ENCODE measurements at places on chromosomes 13 and 19.
A peak's percentile ranks its signal among the peaks of the same experiment; 100 is the strongest.

DNA sequence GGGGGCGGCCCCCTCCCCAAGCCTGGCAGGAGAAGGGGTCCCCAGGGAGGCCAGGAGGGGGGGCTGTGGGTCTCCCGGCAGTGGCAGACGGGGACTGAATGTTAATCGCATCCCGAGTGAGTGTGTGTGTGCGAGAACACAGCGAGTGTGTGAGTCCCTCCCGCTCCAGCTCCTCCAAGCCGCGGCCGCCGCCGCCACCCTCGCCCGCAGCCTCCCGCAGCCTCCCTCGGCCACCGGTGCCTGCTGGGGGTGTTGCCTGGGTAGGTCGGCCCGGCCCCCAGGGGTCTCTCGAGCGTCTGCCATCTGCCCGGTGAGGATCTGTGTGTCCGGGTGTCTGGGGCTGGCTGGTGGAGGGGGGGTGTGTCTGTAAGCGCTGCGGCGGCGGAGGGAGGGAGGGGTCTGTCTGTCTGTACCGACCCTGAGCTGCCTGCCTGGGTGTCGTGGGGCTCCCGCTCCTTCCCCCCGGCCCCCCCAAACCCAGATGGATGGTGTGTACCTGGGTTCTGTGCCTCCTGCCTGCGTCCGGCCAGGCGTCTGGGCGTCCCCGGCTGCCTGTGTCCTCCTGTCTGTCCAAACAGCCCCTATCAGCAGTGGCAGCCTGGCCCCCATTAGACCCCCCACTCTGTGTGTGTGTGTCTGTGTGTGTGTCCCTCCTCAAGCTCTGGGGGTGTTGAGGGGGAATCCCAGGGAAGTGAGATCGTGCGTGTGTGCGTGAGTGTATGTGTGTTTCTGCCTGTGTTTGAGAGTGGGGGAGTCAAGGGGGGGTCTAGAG lies at the start of gene GRIN2D:
GRIN2D (plus strand) TSS at position 110 of the 772 bp plus-strand sequence. CDS start 4,725 bp downstream, outside the sequence.
- no peak for DNase-seq

DNA sequence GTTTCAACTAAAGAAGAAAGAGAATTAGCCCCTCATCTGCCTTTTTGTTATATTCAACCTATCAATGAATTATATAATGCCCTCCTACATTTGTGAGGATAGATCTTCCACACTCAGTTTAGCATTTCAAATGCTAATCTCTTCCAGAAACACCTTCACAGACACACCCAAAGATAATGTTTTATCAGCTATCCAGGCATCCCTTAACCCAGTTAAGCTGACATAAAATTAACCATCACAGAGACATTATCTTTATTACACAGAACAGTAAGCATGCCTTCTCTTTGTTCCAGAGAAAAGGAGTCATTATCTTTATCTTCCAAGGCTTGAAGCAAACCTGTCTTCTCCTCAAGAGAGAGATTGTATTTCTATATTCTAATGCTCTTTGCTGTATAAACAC lies 53.1 kb downstream of the PCDH20 start:
- no peak for DNase-seq

- DNase-seq: no peak
These were observed 515 bp downstream of the UFM1 start for GRCh38 chr13:38350114-38350617.

DNA sequence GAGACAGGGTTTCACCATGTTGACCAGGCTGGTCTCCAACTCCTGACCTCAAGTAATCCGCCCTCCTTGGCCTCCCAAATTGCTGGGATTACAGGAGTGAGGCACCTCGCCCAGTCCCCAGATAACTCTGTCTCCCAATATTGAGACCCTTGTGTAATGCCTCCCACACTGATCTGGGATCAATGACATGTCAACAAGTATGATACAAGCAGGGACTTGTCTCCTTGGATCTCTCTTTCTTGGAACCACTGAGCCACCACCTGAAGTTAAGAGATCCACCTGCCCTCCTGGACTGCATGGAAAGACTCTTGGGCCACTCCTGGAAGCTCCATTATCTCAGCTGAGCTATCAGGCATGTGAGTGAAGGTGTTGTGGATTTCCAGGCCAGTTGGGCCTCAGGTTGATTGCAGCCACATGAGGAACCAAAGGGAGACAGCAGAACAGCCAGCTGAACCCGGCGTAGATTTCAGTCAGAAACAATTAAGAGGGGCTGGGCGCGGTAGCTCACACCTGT lies 15.1 kb downstream of the NFKBID start:
- no peak for DNase-seq

DNA sequence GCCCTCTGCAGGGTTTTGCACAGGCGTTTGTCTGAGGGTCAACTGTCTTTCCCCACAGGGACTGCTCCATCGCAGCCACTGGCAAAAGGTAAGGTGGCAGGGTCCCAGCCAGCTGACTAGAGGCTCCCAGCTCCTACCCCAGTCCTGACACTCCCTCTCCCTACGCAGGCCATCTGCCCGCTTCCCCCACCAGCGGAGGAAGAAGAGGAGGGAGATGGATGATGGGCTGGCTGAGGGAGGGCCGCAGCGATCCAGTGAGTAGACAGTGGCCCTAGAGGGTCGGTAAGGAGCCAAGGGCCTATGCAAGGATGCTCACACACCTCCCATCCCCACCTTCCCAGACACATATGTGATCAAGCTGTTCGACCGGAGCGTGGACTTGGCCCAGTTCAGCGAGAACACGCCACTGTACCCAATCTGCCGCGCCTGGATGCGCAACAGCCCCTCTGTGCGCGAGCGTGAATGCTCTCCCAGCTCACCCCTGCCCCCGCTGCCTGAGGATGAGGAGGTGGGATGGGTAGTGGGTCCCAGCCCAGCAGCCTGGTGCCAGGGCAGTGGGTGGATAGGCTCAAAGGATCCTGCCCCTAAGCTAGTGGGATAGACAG lies 4.0 kb downstream of the HSPB6 start:
- DNase-seq: no peak

GRCh38 chr19:32189956-32190706 lies 155.3 kb upstream of the ZNF507 start:
- no peak for DNase-seq

- DNase-seq: no peak
These were observed 6.0 kb downstream of the C13orf42 start for GRCh38 chr13:51105046-51105445.

DNA sequence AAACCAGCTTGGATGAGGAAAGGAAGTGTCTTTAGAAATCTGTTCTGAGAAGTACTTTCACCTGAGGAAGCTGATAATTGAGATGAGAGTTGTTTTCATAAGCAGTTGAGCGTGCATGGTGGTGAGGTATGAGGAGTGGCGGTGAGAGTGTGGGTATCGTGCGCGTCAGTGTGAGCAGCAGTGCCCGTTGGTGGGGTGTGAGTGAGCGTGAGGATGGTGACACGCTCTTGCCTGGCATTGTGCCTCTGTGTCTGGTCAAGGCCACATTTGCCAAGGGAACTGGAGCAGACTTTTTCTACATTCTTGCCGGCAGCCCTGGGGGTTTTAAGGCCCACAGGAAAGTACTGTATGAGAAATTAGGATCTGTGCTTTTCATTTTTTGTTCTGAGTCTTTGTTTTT lies 36.5 kb upstream of the TEX29 start:
- no peak for DNase-seq

DNA sequence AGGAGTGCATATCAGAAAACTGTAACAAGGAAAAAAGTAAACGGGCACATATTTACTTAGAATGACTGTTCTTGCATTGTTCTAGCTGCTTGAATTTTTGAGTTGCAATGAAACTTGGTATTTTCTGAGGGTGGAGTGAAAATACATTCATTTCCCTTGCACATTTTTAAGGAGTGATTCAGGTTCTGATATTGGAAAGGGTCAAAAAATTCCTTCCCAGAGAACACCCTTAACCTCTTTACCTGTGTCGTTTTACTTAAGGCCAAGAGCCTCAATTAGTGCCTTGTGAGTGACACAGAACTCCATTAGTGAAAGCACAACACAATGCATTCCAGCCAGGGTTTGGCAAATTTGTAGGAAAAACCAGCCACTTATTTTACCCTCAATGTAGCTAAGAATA lies 2.3 kb downstream of the ITGBL1 start:
- no peak for DNase-seq

- no peak for DNase-seq
These were observed 3.4 kb upstream of the RPS11 start for GRCh38 chr19:49492573-49493405.

DNA sequence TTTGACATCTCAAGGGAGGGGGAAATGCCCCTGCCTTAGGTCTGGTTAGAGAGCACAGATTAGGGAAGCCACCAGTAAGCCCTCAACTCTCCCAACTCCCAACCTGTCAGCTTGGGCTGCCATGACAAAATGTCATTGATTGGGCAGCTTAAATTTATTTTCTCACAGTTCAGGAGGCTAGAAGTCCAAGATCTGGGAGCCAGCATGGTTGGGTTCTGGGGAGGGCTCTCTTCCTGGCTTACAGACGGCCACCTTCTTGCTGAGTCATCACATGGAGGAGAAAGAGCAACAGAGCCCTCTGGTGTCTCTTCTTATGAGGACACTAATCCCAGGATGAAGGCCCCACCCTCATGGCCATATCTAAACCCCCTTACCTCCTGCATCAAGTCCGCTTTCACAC lies 24.2 kb downstream of the C19orf12 start:
- peak; percentile 14 for DNase-seq

DNA sequence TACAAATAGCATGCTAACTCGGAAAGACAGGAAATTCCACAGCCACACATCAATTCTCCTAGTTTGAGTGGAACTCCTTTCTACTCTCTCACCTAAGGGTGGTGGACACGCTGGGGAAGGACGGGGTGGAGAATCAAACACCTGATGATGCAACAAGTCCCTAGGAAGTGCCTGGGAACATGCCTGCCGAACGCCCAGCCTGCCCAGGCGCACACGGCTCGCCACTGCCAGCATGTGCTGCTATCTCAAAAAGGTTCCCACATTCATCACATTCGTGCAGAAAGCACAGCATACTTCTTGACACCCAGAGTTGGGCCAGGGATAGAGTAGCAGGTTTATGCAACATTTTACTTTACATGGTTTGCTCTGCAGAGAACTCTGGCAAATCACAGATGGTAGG lies 164.6 kb downstream of the ABCC4 start:
- DNase-seq: no peak

GRCh38 chr13:27638521-27638920 lies 16.8 kb downstream of the POLR1D start:
- no peak for DNase-seq
